ENCODE measurements at places on chromosomes 7 and 10.
A peak's percentile ranks its signal among the peaks of the same experiment; 100 is the strongest.

DNA sequence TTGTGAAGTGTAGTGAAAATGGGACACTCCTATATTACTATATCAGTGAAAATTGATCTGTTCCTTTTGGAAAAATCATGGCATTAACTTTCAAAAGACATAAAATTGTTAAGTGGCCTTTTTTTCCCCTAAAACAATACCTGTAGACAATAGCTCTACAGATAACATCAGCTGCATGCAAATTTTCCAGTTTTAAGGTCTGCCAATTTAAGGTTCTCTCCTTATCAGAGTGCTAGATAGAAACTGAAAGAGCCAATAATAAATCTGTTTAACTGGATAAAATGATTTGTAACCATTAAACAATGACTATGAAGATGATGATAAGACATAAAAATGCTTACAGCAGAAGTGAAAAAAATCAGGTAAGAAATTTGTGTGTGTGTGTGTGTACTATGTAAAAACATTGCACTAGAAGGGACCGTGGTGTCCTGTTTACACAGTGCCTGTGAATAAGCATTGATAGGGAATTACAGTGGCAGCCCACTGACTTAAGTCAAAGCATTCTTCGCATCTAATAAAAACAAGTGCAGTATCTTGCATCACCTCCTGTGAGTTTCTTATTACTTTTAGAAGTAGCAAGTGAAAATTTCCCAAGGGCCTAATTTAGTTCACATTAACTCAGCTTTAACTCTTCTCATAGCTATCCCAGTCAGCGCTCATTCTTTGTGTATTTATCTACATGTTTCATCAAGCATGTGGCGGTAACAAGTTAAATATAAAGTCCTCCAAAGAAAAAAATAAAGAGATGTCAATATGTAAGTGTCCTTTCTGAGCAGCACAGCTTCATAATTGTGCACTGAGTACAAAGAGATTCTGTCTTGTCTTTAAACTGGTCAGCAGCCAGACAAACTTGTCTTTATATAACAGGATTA is 261.9 kb downstream of the ARL4A start:
- no peak for DNase-seq

DNA sequence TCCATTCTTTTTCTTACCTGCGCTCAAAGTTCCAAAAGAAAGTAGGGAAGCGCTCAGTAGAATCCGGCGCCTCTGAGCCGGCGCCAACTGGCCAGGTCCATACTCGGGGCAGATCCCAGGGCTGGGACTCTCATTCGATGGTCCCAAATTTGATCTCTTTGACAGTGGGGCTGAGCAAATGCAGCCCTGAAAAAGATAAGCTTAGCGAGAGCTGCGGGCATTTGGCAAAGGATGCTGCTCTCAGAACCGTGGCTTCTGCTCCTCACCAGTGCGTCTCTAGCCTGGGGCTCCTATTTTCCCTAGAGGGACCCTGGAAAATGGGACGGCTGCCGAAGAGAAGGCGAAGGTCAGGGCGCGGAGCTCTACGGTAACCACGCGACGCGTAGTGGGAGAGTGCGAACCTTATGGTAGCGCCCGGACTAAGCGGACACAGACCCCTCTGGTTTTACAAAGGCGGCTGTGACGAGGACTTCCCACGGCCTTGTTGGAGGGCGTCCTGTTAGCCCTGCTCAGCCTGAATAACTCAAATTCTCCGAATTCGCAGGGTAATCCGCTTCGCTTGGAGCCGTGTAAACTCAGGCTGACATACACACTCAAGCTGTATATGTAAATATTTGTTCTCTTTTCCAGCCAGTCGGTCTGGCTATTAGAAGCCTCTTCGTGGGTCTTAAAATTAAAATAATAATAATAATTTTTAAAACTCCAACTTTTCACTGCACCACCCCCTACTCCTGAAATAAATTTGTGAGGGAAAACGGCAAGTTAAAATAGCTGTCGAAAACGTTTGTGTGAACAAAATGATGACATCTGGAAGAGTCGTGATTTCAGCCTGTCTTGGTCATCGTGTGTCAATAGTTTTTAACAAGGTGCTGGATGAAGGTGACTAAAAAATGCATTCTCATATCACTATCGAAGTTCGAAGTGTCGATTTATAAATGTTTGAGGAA is 869 bp upstream of the TBX20 start:
- DNase-seq: no peak

DNA sequence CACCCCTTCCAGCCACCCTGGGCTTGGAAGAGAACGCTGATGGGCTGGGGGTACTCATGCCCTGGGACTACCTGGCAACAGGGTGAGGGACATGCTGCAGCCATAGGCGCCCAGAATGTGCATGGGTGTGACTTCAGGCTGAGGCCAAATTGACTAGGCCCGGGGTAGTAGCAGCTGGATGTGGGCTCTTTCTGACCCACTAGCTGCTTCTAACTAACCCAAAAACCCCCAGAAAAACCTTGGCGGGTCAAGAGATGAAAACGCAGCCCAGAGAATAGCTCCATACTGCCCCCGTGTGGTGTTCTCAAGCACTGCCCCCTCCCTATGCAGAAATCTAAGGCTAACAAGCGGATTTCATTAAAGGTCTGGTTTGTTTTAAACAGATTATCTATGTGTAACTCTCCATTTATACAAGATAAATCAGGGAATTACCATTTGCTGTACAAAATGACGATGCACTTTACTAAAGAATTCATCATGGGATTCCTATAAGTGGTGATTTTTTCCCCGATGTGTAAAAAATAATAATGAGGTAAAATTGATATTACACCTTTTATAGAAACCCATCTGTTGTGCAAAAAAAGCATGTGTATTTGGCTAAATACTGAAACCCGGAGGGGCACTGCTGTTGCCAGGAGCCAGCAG is 4.2 kb downstream of the SMARCD3 start:
- DNase-seq: no peak

- no peak for DNase-seq
Measured at GRCh38 chr10:115931309-115931708, 341.7 kb downstream of the GFRA1 start.

- no peak for DNase-seq
Measured at GRCh38 chr10:52351914-52352330, 37.8 kb downstream of the DKK1 start.

GRCh38 chr10:78407009-78407711 is 373.5 kb downstream of the RPS24 start:
- DNase-seq: peak; percentile 45

GRCh38 chr7:64886956-64887545 is 16.0 kb upstream of the ZNF273 start:
- DNase-seq: no peak

DNA sequence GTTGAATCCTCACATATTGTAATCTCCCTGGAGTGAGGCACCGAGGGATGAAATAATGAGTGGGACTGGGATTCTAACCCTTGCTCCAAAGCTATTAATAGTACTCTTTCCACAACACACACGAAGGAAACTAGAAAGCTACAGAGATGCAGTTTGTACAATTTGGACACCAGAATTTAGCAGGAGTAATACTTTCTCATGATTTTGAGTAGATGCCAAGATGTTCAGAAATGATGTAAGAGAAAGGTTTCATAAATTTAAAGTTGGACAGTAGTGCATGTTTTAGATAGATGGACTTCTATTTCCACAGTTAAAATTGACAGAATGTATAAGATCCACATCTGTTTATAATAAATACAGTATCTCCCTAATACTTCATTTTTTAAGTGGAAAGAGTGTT is 46.5 kb downstream of the PRR15 start:
- DNase-seq: no peak

- DNase-seq: no peak
Measured at GRCh38 chr7:1567049-1567771, 2.6 kb downstream of the PSMG3 start.

DNA sequence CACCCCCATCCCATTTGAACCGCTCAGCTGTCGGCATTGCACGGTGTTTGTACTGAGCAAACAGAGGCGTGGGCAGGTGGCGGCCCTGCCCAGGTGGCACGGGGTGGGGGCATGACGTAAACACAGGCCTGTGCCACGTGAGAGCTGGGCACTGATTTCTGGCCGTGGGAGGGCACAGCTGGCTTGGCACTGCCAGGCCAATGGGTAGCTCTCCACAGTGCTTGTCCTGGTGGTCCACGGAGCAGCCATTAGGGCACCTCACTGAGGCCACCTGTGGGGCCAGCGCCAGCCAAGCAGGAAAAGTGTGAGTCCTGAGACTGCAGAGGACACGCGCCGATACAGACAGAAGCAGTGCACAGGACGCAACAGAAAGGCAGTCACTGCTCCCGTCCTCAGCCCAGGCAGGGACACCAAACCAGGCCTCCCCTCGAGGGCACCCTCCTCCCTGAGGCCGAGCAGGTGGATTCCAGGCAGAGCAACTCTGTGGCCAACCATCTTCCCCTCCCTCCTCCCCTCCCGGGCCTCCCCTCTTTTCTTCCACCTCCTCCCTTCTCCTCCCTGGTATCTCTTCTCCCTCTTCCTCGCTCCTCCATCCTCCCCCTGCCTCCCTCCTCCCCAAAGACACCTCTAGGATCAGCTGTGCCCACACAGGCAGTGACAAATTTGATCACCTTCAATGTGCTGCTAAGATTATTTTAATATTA is 258.7 kb downstream of the ELFN1 start:
- DNase-seq: no peak

- no peak for DNase-seq
Measured at GRCh38 chr10:103534621-103535498, 41.4 kb downstream of the NEURL1 start.

GRCh38 chr7:11394438-11394837 is 420.8 kb downstream of the PHF14 start:
- DNase-seq: no peak

DNA sequence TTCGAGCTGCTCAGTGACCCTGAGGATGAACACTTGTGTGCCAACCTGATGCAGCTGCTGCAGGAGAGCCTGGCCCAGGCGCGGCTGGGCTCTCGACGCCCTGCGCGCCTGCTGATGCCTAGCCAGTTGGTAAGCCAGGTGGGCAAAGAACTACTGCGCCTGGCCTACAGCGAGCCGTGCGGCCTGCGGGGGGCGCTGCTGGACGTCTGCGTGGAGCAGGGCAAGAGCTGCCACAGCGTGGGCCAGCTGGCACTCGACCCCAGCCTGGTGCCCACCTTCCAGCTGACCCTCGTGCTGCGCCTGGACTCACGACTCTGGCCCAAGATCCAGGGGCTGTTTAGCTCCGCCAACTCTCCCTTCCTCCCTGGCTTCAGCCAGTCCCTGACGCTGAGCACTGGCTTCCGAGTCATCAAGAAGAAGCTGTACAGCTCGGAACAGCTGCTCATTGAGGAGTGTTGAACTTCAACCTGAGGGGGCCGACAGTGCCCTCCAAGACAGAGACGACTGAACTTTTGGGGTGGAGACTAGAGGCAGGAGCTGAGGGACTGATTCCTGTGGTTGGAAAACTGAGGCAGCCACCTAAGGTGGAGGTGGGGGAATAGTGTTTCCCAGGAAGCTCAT is 1.1 kb downstream of the DDIT4 start:
- DNase-seq: peak; percentile 50

DNA sequence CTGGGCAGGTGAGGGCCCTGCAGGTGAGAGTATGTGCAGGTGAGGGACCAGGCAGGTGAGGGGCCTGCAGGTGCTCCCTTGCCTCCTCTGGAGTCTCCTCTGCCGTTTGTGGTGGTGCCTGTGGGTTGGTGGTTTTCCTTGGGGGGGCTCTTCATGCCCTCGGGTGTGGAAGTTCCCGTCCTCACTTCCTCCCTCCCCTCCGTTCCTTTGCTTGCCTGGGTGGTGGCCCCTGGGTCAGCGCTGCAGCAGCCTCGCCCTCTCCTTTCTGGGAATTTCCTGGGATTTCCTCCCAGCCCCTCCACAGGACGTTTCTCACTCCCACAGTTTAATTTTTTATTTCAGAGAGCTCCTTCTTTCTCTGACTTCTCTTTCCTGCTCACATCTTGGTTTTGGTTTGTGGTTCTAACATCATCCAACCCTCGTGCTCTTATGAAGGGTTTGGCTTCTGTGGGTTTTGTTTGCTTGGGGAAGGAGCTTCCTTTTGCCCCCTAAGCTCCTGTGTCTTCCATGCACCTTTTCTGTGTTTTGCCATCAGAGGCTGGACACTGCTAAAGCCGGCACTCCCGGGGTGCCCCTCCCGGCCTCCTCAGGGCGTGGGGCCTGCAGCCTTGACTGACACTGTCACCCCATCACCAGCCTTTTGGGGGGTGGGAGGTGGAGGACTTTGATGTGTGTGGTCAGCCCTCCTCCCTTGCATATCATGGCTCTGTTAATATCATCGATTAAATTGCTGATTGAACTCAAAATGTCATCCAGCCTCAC is 29.2 kb upstream of the ADGRA1 start:
- no peak for DNase-seq

- DNase-seq: no peak
Measured at GRCh38 chr7:64037095-64037494, 8.1 kb upstream of the ZNF727 start.

DNA sequence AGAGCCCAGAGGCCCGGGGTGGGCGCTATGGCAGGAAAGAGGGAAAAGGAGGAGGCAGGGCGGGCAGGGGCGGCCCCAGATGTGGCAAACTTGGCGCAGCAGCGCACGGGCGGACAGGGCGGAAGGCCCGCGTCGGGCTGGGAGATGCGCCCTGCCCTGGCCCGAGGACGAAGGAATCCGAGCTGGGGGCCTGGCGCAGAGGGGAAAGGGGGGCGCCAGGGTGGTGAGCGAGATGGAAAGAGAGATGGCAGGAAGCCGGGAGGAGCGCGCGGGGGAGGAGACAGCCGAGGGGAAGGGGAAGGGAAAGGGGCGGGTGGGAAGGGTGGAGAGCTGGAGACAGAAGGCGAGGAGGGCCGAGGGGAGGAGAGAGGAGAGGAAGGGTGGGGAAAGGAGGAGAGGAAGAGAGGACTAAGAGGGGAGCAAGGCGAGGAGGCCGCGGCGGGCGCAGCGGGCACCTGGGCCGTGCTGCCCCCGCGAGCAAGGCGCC is at the start of gene MARVELD1:
Gene MARVELD1 (plus strand): TSS at position 392 of the 487 bp plus-strand sequence. CDS start 147 bp downstream, outside the sequence.
- peak; percentile 30 for DNase-seq

DNA sequence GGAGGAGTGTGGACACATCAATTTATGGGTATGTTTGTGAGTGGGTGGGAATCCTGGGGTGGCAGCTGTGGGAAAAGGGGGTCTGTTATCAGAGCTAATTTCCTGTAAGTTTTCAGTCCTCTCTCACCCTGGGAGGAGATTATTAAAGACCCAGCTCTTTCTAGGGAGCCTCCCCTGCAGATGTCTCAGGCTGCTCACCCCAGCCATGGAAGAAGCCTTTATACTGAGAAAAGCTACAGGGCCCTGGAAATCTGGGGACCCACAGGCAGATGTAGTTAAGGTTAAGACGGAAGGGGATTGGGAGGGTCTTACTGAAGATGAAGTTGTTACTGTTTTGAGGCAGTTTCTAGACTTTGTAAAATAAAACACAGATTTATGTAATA is 4.6 kb downstream of the ZNF680 start:
- no peak for DNase-seq

DNA sequence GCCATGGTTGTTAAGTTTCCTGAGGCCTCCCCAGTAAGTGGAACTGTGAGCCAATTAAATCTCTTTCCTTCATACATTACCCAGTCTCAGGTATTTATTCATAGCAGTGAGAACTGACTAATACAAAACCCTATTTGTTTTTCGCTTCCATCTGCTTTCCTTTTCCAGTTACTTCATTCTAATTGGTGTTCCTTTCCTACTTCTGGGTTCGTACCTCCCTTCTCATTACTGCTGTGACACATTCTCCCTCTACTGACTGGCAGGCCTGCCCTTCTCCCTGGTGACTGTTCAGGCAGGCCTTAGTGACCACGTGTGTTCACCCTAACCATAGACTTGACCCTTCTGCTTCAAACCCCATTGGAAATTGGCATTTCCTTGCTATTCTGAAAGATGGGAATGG is 37.7 kb downstream of the MTURN start:
- DNase-seq: no peak
